ENCODE measurements at places on chromosomes 7 and 10.

DNA sequence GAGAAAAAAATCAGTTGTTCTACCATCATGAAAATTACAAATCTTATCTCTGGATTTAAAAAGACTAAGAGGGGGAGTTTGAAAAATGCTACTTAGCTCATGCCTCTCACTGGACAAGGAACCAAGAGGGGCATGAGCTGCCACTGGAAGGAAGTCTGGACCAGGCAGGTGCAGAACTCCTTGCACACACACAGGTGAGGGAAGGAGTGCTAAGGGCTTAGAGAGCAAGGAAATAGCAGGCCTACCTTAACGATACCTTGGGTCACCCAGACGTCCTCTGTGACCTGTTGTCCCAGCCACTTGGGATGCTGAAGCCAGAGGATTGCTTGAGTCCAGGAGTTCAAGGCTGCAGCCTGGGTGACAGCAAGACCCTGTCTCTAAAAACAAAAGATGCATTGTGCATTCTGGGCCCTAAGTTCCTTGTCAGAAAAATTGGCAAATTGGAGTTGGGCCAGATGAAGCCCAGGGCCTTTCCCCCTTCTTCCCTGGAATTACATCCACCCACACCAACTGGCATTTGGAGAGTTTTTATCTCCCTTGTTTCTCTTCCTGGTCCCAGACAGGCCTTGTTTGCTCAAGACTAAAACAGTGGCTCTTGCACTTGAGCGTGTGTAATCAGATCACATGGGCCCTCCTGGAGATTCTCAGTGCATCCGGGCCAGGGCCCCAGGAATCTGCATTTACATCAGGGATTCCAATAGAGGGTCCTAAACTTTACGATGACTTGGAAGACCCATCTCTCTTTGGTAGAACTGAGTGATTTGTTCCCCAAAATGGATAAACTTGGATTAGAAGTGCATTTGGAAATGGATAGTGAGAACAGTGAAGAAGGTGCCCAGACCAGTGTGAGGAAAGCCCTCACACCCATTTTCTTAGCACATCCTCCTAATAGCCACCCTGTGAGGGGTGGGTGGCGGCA, 3.0 kb downstream of the DDIT4 start:
- DNase-seq, result no peak

DNA sequence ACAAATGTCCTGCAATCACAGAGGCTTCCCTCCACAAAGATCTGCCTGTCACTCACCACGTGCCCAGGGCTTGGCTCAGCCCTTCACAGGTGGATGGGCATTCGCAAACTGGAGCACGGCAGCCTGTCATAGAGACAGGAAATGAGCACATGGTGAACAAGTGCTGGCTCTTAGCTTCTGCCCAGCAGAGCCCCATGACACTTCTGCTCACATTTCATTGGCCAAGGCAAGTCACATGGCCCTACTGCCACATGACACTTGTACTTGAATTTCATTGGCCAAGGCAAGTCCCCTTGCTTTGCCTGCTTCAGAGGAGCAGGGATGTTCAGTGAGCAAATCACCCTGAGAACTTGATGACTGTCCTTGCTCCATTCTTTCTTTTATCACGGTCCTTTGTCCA, 110.8 kb upstream of the PPP2R2D start:
- DNase-seq, result no peak

DNA sequence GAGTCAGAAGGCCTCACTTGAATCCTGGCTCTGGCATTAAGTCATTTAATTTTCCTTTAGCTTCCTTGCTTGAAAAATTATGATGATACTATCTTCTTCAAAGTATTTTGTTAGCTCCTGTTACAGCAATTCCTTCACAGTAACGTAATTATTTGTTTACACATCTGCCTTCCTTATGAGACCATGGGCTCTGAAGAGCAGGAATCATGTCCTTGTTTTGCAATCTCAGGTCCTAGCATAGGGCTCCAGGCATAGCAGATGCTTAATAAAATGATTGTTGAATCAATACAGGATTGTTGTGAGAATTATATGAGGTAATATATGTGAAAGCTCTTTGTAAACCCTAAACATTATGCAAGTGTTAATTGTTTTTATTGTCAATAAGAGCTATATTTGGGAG, 25.5 kb downstream of the KLHDC10 start:
- no peak for DNase-seq

- DNase-seq, result no peak
Observed at GRCh38 chr10:68938117-68938516, 17.9 kb upstream of the DDX21 start.

- no peak for DNase-seq
Observed at GRCh38 chr10:50882540-50882983, 2.9 kb downstream of the A1CF start.

- no peak for DNase-seq
Observed at GRCh38 chr7:128398016-128398840, 11.6 kb downstream of the IMPDH1 start.

Data from amygdala (tissue), 56 donors.